T-helper 9 cell (primary cell): ENCODE measurements at places on chromosomes 12 and 14.

DNA sequence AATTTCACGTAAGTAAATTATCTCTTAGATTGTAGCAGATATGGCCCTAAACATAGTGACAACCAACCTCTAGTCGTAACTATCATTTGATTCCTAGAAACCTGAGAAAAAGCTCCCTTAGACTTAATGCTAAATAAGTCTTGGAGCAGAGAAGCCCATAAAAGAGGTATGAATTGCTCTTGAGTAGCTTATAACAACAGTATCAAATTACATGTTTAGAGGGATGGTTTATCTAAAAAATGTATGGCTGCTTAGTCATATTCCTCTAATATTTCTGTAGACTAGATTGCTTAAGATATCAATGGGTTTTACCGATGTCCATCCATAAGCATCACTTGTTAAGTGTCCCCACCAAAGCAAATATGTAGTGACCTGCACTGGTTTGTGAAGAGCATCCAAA is 259.7 kb downstream of the NELL2 start:
- DNase-seq, result no peak

DNA sequence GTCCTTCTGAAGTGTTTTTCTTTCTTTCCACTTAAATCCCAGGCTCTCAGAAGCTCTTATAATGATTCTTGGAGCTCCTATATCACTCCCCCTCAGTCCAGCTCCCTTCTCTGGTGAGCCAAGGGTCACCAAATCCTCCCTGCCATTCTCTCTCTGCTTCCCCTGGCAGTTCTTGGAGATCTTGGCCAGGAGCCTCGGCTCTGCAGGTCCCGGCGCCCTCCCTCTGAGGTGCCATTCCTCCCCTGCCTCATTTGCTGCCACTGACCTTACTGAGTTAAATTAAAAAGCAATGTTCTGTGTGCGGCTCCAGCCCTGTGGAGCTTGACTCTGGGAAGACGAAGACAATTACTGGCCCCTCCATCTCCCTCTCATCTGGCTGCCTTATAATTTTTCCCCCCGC is 7.0 kb downstream of the CISTR start:
- no peak for DNase-seq

DNA sequence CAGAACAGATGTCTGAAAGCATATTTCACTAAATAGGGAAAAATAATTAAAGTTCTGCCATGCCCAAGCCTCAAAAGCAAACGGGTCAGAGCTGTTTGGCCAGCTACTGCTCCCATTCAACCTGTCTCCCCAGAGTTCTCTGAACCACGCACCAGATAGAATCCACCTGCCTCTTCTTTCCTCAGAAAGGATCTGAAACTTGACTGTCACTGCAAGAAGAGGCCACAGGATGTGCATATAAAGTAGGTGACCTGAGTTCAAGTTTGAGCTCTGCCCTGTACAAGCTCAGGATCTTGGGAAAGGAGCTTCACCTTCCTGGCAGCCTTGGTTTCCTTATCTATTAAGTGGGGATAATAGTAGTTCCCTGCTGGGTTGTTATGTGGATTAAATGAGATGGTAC is 91.8 kb downstream of the NUAK1 start:
- no peak for DNase-seq

DNA sequence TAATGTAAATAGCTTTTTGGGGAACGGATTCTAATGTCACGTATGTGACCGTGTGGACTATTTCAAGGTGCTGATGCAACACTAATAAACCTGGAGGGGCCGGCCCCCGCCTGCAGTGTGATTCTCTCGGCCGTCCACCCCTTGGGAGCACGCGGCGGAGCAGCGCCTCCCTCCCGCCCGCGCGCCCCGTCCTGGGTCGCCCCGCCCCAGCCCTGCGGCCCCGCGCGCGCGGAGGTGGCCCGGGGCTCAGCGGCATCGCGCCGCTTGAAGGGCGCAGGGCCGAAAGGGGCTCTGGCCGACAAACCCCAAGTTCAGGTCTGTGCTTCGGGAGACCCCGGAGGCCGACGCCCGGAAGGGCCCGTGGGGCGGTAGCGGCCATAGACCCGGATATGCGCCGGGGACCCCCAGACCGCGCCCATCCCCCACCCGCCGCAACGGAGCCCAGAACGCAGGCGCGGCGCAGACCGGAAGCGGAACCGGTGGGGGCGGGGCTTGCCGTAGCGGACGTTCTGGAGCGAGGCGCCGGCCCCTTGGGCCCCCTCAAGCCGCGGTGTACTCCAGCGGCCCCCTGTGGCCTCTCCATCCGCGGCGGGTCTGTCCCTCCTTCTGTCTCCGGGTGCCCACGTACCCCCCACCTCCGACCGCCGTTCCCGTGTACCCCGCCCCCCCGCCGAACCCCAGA is at the start of gene TEX22:
TEX22 (plus strand) TSS at position 495 of the 682 bp plus-strand sequence. CDS start 803 bp downstream, outside the sequence.
- peak; percentile 85 for DNase-seq

DNA sequence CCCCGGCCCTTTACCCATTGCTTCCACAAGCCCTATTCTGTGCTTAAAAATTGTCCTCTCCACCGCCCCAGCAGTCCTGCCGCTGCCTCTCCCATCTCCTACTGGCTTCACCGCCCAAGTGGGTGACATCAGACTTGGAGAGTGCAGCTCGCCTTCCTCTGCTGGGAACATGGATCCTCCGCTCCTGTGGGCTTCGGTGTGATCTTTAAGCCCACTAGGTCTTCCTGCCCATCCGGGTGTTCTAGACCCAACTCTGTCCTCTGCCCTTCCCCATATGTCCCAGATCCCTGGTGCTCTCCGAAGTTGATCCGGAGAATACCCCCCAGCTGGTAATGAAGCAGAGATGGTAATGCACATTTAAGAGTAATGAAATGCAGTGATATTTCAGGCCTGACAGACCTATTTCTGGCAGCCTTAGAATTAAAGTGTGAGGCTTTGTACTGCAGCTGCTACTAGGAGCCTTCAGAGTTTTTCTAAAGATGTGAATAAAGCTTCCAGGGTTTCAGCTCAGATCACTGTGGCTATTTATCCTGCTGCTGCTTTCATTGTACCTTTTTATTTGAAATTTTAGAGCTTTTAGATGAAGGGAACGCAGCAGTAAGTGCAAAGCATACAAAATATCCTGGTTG is 22.9 kb upstream of the CTDSP2 start:
- no peak for DNase-seq

GRCh38 chr12:130104571-130105106 is 57.6 kb upstream of the FZD10 start:
- DNase-seq, result no peak

DNA sequence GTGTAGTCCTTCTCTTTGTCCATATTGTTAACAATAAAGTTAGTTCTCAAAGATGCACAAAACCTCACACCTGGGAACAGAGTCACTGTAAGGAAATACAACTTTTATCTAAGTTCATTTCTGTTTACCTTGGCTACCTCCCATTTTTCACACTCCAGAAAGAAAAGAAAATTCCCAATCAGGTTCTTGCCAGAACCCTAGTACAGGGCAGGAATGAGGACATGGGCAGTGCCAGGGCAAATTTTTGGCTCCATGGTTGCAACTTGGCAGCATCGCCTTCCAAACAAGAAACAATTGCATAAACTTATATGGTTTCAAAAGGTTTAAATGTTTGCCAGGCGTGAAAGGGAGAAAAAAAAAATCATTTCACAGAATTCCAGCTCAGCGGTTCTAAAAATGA is 296.3 kb upstream of the PRKD1 start:
- DNase-seq, result no peak

DNA sequence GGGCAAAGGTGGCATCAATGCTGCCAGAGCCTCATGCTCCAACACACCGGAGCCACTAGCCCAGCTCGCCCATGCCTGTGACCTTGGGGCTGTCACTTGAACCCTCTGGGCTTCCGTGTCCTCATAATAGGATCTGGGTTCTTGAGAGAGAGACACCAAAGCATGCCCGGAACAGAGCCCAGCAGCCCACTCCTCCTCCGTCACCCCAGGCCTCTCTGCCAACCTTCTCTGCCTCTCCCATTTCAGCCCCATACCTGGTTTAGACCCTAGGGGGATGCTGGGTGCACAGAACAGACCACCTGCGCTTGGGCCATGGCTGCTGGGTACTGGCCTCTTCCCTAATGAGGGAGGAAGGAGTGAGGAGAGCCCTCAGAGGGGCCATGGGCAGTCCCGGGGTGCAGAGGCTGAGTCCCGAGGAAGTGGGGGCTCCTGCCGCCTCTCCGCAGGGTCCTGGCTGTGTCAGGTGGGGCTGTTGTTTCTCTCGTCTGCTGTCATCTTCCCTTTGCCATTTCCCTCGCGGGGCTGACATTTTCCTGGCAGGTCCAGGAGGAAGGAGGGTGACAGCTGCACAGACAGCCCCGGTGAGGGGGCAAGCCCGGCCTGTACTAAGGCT is 172.4 kb upstream of the RTL1 start:
- DNase-seq, result no peak
